Tongue (tissue), 3 donors: ENCODE measurements at places on chromosomes 6 and 20. TPM values are rescaled to one million over a fixed set of nuclear protein-coding genes. Genes with fewer than 3 reads are reported as not detected.

Gene GRM1
- total RNA-seq, result not detected

Gene IRF4
- 1.8 TPM for total RNA-seq

- DNase-seq, result no peak
Observed at GRCh38 chr20:63484651-63485403, 12.4 kb upstream of the KCNQ2 start.

- peak; percentile 70 for DNase-seq
Observed at GRCh38 chr6:10886691-10887502, at the start of gene SYCP2L. Gene SYCP2L, plus strand, starts transcription at chr6:10887052. Its CDS starts 75 bp downstream, at chr6:10887127.

- DNase-seq, result peak; percentile 16
Observed at GRCh38 chr6:29602564-29603361, 17.8 kb downstream of the OR2H2 start.

GRCh38 chr6:166487148-166487547 lies 99.3 kb downstream of the RAMACL start:
- DNase-seq, result no peak
